ENCODE measurements at places on chromosomes 5 and 9.

- DNase-seq = no peak
Measured at GRCh38 chr5:146345240-146345577, 6.6 kb downstream of the POU4F3 start.

GRCh38 chr5:54388409-54388808 is 67.1 kb upstream of the HSPB3 start:
- no peak for DNase-seq

GRCh38 chr5:35313291-35313690 is 83.0 kb upstream of the PRLR start:
- no peak for DNase-seq

DNA sequence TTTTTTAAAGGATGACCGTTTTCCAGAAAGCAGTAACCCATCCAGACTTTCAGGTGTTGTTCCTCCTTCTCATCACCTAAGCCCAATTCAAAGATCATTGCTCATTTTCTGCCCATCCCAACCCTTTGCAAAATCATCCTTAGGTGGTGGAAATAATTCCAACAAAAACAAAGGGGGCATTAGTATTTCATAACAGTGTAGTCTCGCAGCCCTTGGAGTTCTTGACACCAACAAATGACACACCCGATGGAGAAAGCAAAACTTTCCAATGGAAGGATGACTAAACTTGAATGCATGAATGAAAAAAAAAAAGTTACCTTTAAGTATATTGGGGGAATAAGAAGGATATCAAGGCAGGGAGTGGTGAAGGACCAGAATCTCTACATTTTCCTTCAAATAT is 117.0 kb downstream of the PAPPA start:
- no peak for DNase-seq

- no peak for DNase-seq
Measured at GRCh38 chr9:92639791-92640271, 30.1 kb downstream of the IPPK start.

GRCh38 chr9:82930116-82930515 is 132.8 kb downstream of the RASEF start:
- no peak for DNase-seq

GRCh38 chr5:84436866-84437265 is 52.2 kb upstream of the EDIL3 start:
- DNase-seq = no peak

- DNase-seq = no peak
Measured at GRCh38 chr5:34483442-34484033, 172.6 kb upstream of the RAI14 start.

DNA sequence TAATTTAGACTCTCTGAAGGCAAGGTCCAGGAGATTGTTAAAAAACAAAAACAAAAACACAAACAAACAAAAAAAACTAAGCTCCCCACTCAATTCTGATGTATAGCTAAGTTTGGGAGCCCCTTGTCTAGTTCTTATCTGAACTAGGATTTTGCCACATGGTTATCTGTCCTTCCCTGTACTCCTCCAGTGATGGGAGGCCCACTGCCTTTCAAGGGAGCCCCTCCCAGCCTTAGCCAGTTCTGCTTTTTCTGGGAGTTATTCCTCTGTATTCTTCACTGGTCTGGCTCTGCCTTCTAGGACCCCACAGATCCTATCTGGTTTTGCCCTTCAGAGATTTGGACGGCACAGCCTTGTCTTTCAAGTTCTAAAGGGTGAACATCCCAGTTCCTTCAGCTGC is 2.1 kb upstream of the ALDH1B1 start:
- no peak for DNase-seq

- DNase-seq = peak; percentile 62
Measured at GRCh38 chr5:112174959-112175594, 244.0 kb downstream of the EPB41L4A start.

DNA sequence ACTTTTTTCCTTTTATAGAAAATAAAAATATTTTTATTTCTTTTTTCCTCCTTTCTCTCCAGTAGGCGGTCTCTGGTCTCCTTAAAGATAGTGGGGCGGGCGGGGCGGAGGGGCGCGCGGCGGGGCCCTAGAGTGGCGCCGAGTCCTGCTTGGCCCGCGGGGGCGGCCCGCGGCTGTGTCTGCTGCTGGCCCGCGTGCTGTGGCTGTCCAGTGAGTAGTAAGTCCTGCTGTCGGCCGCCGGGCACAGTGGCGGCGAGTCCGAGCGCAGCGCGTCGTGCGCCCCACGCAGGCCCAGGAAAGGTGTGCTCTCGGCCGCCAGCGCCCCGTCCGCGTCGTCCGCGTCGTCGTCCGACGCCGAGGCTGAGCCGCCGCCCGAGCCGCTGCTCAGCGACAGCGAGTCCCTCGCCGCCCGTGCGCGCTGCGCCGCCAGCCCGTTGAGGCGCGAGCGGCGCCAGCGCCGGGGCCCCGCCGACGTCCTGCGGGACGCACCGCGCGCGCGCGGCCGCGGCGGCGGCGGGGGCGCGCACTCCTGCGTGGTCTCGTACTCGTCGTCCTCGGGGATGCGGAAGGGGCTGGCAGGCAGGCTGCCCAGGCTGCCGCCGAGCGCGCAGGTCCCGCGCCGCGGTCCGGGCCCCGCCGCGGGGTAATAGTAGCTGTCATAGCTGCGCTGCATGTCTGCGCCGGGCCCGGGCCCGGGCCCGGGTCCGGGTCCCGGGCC is 52.3 kb downstream of the PSD2 start:
- DNase-seq = peak; percentile 83

- DNase-seq = no peak
Measured at GRCh38 chr9:6006749-6007057, 8.7 kb downstream of the RANBP6 start.

GRCh38 chr5:66467564-66467963 is 128.6 kb upstream of the MAST4 start:
- no peak for DNase-seq

DNA sequence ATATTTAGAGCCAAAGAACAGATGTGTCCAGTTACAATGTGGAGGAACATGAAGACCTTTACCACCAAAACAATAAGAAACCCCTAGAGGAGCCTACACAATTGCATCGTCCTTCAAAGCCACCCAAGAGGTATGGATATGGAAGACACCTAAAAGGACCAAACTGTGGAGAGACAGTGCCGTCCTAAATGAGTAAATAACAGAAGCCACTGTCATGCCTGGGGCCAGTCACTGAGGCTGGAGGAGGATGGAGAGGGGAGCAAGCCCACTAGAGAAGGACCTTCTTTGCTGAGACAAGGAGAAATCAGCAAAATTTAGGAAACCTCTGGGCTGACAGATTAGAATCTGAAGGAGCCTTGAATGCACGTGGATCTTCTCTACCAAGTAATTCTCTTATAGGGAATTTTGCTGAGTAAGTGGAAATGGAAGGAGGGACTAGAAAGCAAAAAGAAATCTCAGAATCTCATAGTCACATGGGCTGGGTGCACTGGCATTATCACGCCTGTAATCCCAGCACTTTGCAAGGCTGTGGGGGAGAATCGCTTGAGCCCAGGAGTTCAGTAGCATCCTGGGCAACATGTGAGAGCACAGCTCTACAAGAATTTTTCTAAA is 27.6 kb downstream of the PLEKHG4B start:
- DNase-seq = no peak

DNA sequence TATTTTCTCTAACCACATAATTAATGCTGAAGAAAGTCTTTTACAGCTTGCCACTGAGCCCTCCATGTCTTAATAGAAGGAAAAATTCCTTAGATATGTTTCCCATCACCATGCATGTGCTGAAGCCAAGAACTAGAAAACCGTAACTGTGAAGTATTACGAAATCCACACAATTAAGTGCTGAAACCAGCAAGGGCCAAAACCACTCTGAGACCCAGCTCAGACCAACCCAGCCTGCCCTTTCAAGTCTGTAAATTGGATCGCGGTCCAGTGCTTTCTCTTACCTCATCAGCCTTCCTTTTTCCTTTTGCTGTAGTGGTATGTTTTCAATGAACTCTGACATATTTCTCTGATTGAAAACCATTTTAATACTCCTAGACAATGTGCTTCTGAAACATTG is 26.3 kb downstream of the SEMA5A start:
- DNase-seq = no peak

DNA sequence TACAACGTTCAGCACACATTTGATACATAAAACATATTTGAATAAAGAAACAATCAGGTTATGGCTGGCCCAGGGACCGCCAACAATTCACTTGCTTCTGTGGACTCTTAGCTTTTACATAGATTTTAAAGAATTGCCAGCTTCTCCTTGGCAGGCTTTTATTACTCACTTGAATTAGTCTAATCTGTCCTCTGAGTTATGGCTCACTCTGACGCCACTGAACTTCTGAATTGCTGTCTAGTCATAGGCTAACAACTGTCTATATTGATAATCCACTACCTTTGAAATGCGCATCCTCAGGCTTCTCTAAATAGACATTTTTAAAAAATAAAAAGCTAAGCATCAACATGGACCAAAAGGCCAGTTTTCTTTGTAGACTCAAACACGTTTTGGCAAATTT is 317.4 kb upstream of the SGCD start:
- DNase-seq = no peak

GRCh38 chr5:82952326-82952725 is 124.9 kb downstream of the TMEM167A start:
- DNase-seq = no peak

- DNase-seq = no peak
Measured at GRCh38 chr5:166979307-166979895, 1312.0 kb upstream of the WWC1 start.

Data from CD4-positive, alpha-beta T cell treated with Interleukin-21 for 1 hour (primary cell).